ENCODE measurements at places on chromosomes 3 and 15.

DNA sequence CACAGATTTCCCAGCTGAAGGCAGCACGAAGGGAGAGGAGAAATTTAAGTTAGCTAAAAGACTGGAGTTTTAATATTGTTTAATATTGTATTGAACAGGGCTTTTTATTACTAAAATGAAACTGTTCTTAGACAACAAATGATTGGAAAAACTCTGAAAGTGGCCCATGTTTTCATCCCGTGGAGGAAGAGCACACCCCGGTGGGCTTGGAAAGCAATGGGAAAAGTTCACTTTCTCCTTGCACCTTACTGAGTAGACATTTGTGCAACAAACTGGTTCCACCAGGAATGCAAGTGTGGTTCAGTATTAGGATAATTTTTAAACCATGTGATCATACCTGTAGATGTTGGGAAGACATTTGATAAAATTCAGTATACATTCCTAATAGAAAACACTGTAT, 8.2 kb upstream of the ESYT3 start:
- DNase-seq = no peak

DNA sequence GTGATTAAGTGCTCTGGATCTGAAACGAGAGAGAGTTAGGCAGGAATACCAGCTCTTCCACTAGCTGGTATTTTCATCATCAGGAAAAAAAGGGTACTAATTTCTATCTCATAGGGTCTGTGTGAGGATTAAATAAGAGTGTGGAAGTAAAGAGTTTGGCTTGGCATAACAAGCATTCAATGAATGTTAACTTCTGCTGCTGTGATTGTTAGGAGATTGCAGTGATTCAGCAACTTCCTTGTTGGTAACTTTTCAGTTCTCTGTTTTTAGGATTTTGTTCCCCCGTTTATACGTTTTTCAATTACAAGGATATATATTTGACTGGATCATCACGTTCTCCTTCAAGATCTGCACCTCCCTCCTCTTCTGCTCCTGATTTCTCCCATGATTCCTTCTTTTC, 65.9 kb upstream of the MYO5C start:
- no peak for DNase-seq

DNA sequence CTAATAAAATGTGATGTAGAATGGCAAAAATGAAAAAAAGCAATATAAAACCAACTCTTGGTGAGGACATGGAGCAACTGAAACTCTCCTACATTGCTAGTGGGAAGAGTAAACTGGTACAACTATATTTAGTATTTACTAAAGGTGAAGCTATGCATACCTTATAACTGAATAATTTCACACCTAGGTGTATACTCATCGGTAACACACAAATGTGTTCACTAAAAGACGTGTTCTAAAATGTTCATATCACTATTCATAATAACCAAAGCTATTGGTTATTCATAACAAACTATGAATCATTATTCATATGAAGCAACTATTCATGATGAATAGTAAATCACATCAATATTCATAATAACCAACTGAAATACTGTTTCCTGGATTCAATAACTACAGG, 1030.3 kb downstream of the ROBO2 start:
- no peak for DNase-seq

- DNase-seq = no peak
Observed at GRCh38 chr3:123949641-123950040, 11.4 kb downstream of the CCDC14 start.

- no peak for DNase-seq
Observed at GRCh38 chr15:36896949-36897348, 203.4 kb downstream of the MEIS2 start.

DNA sequence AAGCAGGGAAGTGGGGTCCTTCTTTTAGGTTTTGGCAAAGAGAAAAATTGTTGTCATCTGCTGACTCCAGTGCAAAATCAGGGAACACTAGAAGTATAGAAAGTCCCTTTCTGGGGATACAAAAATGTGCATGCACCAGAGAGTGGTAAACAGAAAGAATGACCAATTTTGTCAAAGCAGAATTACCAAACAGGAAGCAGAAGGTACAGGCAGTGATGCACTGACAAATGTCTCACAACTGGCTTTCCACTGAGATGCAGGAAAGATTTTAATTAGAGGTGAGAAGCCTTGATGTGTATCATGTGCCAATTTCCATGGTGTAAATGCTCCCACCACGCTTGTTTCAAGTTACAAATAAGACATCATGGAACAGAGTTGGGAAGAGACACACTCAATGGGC, 66.0 kb downstream of the TRIM69 start:
- no peak for DNase-seq

DNA sequence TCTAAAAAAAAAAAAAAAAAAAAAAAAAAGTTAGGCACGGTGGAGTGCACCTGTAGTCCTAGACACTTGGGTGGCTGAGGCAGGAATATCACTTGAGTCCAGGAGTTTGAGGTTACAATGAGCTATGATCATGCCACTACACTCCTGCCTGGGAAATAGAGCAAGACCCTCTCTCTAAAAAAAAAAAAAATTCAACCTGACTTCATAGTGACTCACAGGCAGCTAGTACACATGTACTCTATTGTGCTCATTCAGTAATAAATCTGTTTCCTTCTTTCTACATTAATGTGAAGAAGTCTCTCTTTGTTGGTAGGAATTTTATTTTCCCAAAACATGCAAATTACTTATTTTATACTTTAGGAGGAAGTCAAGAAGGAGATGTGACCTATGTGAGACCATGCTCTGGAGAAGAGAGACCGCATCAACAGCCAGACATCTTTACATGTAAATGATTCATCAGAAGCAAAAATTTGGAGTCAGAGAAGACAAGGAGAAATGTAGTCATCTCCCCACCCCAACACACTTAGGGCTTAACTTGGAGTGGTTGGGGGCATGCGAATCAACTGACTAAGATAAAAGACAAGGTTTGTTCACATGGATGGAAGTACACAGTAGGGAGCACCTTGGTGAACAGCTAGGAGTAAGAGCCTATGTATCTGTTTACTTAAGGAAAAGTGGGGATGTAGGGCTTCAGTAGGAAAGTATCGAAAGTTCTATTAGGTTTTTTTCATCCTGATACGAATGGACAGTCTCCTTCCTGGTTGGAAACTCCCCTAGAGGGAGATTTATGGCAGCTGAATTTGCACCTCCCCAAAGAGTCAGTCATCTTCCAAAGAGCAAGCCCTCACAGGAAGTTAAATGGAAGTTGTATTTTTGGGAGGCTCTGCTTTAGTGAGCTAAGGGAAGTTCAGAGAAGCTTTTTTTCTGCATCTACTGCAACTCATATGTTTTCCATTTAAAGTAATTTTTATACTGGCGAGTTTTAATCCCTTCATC, 23.0 kb upstream of the NMD3 start:
- no peak for DNase-seq

- DNase-seq = no peak
Observed at GRCh38 chr3:10392244-10392643, 71.3 kb upstream of the SEC13 start.

GRCh38 chr3:12730506-12731242, 28.4 kb downstream of the TMEM40 start:
- no peak for DNase-seq

DNA sequence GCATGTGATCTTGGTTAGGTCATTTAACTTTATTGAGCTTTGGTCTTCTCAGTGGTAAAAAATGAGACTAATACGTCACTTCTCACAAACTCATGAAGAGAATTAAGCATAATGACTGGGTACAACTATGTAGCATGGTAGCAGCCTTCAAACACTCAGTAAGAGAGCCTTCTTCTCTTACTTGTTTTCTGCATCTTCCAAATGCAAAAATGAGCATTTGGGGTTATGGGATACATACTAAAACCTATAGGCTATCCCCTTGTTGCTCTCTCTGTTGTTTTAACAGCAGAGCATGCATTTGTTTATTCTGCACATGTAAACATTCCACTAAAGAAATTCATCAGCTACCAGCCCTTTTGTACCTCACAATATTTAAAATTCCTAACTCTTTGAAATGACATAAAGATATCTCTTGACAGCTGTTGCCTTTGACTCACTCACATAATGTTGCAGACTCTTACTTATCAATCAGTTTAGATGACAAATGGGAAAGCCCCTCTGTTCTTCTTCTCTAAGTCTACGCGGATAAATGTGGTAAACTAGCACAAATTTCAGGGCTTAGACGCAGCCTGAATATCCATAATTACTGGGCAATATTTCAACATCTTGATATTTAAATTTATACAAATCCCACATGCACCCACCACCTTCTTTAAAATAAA, 327.3 kb upstream of the SATB1 start:
- DNase-seq = no peak

- DNase-seq = no peak
Observed at GRCh38 chr15:85407421-85408269, 27.2 kb downstream of the AKAP13 start.

DNA sequence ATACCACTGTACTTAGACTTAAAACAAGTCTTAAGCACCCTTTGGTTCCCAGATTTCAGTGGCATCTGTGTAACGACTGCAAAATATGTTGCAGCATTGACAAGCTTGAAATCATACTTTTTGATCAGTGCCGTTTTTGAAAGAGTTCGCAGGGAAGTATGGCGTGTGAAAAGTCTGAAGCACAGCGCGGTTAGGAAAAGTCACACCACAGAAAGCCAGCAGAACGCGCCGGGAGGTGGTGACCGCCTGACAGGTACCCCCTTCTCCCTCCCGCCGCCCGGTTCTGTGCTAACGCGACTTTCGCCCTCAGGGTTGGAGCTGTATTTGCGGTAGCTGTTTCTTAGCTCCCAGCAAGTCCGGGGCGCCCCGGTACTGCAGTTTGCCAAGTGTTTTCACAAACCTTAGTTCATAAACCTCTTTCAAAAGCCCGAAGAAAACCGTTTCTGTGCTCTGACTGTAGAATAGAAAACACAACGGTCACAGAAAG, 481 bp upstream of the CRYBG3 start:
- no peak for DNase-seq

GRCh38 chr15:49155834-49156627, 632 bp upstream of the COPS2 start:
- DNase-seq = no peak

DNA sequence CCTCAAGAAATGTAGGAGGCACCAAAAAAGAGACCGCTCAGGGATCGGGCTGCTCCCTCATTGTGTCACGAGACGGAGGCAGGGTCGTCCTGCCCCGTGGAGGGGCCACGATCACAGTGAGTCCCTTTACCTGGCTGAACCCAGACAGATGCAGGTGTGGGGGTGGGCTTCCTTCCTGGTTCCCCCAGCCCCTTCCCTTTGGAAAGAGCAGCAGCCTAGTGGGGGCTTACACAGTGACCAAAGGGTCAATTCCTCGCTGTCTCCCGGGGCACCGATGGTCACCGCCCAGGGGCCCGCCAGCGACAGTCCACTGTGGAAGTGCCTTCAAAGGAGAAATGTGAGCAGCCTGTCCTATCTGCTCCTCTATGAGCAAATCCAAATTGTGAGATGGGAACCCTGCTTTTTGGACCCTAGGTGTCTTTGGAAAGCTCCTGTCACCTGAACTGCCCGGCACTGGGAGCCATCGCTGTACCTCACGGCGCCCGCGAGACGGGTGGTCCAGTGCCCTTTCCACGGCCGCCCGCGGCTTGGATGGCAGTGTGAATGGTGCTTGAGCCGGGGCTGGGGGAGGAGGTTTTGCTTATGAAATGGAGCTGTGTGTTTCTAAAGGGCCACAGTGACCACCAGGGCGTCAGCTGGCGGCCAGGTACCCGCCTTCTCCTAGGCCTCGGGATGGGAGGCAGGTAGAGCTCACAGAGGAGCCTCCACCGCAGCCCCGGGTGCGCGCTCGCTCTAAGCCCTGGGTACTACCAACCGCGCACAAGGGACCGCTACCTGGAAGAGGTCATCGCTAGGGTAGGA, 155.7 kb downstream of the KLF13 start:
- no peak for DNase-seq

- DNase-seq = no peak
Observed at GRCh38 chr15:87902772-87903426, 353.6 kb downstream of the NTRK3 start.

GRCh38 chr3:151845306-151845905, 28.0 kb upstream of the SUCNR1 start:
- DNase-seq = no peak

DNA sequence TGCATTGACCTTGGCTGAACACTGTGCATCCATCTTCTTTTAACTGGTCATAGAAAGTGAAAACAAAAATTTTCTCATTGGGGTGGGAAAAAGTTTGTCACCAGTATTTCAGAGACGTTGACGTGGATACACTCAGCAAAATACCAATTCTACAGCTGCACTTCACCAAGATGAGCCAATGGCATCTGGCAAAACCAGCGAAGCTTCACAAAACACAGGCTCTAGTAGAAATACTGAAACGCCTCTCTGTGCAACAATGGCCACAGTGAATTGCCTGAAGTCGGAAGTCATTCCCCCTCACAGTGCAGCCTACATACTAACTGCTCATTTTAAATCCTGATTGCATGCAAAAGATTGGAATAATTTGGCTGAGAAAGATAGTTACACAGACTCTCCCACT, 17.0 kb downstream of the PCYT1A start:
- no peak for DNase-seq

DNA sequence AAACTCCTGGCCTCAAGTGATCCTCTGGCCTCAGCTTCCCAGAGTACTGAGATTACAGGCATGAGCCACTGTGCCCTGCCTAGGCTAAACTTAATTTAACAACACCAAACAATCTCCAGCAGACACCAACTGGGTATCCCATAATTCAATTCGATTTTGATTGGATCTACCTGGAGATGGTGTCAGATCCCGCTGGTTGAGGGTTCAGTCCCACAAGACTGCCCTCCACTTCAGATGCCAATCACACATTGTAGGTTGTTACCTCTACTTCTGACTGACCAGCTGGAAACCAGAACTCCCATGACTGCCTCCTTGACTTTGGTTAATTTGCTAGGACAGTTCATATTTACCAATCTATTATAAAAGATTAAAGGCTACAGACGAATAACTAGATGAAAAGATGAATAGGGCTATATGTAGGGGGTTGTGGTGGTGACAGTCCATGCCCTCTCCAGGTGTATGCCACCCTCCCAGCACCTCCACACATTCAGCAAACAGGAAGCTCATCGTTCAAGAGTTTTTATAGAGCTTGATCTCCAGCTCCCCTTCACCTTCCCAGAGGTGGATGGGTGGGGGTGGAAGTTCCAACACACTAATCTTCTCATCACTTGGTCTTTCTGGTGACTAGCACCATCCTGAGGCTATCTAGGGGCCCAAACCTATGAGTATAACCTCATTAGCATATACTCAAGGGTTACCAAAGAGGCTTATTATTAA, 9.3 kb downstream of the B2M start:
- no peak for DNase-seq

DNA sequence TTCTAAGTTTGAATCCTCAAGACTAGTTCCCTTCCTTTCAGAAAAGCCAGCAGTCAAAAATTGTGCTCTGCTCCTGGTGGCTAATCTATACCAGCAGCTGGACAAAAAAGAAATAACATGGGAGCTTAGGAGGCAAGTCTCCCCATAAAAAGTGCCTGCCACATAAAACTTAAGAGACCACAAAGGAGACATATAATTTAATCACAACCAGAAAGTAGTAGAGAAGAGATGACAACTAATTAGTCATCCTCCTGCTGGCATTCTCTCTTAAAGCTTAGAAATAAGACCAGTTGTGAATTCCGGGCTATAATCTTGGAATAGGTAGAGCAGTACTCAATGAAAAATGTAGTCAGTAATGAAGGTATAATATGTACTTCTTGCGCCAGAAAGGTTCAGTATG, 20.2 kb upstream of the IMPG2 start:
- no peak for DNase-seq

Measured in substantia nigra (tissue), 51 donors.